Cerebellar nuclear complex (tissue), 1 donor: ENCODE measurements at places on chromosomes 2 and 18.

- DNase-seq = no peak
Observed at GRCh38 chr18:10789180-10789579, 263.4 kb downstream of the NAPG start.

DNA sequence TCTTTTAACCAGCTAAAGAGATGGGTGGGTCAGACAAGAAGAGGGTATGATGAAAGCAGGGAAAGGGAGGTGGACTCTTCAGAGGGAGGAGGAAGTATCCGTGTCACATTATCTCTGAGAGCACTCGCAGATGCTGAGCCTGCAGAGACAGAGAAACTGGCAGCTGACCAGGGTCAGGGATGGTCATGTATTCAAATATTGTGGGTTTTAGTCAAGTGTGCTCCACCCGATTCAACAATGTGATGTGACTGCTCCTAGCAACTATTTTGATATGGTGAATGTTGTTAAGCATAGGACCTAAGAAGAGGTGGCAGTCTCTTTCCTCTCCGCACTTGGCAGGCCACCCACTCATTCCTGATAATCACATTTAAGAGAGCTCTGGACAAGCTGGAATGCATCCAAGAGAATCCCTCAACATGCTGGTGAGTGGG, 1.3 kb upstream of the CLIP4 start:
- no peak for DNase-seq

GRCh38 chr2:39664232-39664887, 1.4 kb upstream of the TMEM178A start:
- peak; percentile 49 for DNase-seq

- no peak for DNase-seq
Observed at GRCh38 chr2:136334967-136335366, 217.0 kb upstream of the CXCR4 start.

- no peak for DNase-seq
Observed at GRCh38 chr2:14492920-14493503, 139.5 kb upstream of the LRATD1 start.

GRCh38 chr2:47056374-47056773, 98.7 kb downstream of the STPG4 start:
- DNase-seq = no peak
